Prostate gland (tissue), 2 donors: ENCODE measurements at places on chromosomes 3 and 15. TPM values are rescaled to one million over a fixed set of nuclear protein-coding genes. Genes with fewer than 3 reads are reported as not detected.

GRCh38 chr3:134974624-134975023 lies 179.6 kb downstream of the EPHB1 start:
- no peak for DNase-seq

DNA sequence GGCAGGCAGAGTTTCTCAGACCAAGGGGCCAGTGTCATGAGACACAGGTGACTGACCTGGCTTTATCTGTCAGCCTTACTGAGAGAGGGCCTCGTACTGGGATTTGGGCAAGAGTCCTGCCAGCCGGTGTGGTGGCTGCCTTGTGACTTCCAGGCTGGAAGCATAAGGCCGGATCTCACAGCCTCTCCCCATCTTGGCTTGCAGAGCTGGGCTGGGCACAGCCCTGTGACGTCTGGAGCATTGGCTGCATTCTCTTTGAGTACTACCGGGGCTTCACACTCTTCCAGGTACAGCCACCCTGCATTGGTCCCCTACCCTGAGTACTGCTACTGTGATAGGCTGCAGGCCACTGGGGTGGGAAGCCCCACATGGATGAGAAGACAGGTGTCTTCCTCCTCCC lies 12.1 kb downstream of the CLK3 start:
- no peak for DNase-seq

DNA sequence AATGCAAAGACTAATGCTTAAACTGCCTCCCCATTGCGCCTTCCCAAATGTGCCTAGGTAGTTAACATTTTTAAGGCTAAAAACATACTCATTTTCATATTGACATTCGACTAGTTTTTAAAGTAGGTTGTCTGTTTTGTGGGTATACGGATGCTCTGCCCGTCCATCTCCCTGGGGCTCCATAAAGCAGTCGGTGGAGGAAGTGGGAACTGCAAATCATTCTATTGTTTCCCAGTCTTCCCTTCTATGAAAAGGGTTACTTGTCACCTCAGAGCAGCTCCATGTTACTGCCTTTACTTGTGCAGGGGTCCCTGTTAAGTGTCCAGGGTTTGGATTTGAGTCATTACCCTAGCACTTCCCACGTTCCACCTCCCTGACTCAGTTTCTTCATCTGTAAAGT lies 10.9 kb downstream of the CHCHD6 start:
- DNase-seq: no peak

DNA sequence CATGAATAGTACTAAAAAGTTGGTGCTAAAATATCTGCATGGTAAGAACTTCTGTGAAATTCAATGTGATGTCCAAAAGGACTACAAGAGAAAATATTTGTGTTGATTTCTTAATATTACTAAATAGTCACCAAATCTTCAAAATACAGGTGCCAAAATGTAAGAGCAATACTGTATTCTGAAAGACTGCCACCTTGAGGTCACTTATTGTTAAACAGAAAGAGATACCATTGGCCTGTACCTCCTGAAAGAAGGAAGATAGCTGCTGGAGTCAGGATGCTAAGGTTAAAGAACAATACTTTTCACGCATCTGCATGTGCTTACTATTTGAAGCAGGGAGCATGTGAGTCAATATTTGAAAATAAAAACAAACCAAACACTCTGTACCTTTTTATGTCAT lies 72.0 kb upstream of the LSAMP start:
- no peak for DNase-seq

DNA sequence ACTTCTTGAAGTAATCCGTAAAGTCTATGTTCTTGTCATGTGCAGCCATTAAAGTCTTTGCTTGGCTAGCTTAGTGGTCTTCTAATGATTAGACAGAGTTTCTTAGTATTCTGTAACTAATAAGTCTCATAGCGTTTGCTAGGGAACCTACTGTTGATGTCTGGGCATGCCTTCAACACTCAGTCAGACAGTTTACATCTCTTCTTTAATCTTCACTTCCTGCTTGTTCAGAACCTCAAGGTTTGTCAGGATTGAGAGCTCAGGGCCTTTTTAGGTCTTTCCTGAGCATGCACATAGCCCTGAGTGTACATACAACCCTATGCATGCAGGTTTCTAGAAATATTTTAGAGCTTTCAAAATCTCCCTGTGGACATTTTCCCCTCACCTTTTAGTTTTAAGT lies 426.3 kb downstream of the AGBL1 start:
- no peak for DNase-seq

GRCh38 chr3:9214599-9214998 lies 34.8 kb downstream of the SRGAP3 start:
- no peak for DNase-seq

PRR20G gene
- not detected for total RNA-seq

LRRC31 gene
- total RNA-seq: 0.91 TPM

CYP8B1 gene
- total RNA-seq: not detected

FAM3D gene
- 11.6 TPM for total RNA-seq

HAUS2 gene
- 27.5 TPM for total RNA-seq

STAB1 gene
- 68.6 TPM for total RNA-seq

MST1R gene
- total RNA-seq: 5.5 TPM
